Stomach (tissue), 19 donors: ENCODE measurements at places on chromosomes 3 and 15.

GRCh38 chr3:108036984-108037741, 53.7 kb downstream of the CD47 start:
- no peak for DNase-seq

DNA sequence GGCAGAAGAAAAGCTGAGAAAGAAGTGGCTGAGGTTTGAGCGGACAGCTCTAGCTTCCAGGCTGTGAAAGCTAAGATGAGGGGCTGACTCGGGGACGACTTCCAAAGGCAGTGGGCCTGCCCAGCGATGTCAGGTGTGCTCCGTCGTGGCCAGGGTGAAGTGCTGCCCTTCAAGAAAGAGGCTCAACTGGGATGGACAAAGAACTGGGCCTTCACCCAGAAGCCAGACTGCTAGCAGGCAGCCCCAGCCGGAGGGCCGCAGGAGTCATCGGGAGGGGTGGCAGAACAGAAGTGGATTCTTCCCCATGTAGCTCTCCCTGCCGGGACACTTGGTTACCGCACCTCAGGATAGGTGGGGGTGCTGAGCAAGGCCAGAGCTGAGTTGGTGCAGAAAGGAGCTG, 13.1 kb upstream of the SEC13 start:
- no peak for DNase-seq

- DNase-seq, result peak; percentile 76
Measured at GRCh38 chr3:59654123-59654479, 604.3 kb upstream of the CFAP20DC start.

GRCh38 chr15:49031804-49032203, 14.4 kb downstream of the SECISBP2L start:
- no peak for DNase-seq

DNA sequence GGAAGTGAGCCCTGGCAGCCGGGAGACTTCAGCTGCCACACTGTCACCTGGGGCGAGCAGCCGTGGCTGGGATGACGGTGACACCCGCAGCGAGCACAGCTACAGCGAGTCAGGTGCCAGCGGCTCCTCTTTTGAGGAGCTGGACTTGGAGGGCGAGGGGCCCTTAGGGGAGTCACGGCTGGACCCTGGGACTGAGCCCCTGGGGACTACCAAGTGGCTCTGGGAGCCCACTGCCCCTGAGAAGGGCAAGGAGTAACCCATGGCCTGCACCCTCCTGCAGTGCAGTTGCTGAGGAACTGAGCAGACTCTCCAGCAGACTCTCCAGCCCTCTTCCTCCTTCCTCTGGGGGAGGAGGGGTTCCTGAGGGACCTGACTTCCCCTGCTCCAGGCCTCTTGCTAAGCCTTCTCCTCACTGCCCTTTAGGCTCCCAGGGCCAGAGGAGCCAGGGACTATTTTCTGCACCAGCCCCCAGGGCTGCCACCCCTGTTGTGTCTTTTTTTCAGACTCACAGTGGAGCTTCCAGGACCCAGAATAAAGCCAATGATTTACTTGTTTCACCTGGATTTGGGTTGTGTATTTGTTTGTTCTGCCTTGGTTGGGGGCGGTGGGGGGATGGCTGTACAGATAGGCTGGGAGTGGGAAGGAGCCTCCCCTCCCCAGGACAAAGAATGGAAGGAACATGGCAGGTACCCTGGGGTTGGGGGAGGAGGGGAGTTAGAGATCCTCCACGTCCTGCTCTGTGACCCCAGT, 2.9 kb upstream of the GRM2 start:
- DNase-seq, result no peak

GRCh38 chr3:110612045-110612444, 459.6 kb upstream of the NECTIN3 start:
- DNase-seq, result no peak

- no peak for DNase-seq
Measured at GRCh38 chr3:7733933-7734332, 767.7 kb upstream of the LMCD1 start.

- DNase-seq, result no peak
Measured at GRCh38 chr3:171548917-171549316, 88.7 kb upstream of the TNIK start.

DNA sequence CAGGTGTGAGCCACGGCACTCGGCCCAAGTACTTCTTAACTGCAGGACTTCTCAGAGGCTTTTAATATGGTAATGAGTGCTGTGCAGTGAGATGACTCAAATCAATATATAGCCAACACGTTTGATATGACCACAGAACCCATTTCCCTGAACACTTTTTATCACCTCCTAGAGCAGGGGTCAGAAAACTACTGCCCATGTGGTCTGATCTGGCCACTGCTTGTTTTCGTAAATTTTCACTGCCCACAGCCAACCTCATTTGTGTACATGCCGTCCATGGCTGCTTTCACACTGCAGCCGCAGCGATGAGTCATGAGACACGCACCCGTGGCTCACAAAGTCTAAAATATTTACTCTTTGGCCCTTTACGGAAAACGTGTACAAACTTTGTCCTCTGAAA, 179.2 kb downstream of the RORA start:
- DNase-seq, result peak; percentile 54

DNA sequence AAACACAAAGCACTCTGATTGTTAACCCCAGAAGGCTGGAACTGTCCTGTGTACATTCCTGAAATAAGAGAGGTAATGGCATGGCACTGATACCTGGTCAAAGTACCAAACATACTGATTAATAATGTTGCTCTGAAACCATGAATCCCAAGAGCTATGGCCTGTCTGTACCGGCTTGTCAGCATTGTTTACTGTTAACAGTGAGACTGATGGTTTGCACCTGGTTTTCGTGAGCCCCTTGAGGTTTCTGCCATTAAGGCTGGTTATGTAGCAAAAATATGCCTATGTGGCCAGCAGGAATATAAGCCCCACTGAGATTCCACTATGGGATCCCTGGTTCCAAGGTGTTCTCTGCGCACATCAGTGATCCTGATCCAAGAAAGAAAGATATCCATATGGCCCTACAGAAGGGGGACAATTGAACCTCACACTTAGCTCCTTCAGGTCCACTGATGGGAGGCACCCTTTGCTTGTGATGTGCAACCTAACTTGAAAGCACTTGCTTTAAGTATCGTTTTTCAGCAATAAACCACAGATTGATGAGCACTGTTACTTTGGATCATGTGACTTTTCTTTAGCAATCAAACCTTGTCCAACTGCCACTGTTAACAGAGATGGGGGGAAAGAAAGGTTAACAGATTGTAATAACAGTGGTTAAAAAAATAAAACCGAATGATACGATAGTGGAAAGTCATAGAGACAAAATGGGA, 65.2 kb downstream of the TBL1XR1 start:
- no peak for DNase-seq

DNA sequence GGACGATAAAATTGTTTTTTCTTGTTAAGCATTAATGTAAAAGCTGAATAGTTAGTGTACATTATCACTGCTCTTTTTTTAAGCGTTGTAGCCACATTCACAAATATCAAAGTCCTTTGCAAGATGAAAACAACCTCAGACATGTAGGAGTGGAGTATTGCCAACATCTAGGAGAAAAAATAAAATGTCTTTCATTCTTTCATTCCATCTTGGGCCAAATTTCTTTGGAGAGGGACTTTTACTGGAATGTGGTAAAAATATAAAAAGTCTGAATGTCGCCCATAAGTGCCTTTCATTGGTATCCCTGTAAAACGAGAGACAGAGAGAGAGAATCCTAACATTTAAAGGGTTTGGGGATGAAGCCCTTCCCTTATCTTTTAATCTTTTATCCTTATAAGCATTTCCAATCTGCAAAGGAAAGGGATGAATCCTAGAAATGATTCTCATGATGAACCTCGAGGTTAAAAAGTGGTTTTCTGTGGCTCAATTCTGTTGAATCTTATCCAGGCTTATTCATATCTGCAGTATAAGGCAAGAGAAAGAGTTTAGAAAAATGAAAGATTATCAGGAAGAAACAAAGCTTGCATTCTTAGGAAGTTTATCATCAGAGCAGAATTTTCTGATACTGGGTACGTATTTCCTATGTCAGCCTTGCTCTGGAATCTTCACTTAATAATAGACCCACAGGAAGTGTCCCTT, 1031.7 kb downstream of the MCTP2 start:
- DNase-seq, result no peak

DNA sequence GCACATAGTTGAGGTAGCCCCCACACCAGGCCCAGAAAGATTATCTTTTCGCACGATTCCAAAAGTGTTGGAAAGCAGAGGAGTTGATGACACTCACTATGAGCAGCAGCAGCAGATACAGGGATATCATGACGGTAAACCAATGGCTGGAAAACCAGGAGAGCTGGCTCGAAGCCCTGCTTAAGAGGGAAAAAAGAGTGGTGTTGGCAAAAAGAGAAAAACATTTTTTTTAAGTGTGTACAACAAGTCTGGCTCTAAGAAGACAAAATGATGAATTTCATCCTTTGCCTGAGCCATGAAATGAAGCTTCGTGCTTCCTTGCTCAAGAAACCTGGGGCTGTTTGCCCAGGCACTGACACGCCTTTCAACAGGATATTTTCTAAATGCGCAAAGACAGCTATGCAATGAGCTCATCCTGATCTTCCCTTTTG, 27.3 kb downstream of the PARP16 start:
- no peak for DNase-seq

DNA sequence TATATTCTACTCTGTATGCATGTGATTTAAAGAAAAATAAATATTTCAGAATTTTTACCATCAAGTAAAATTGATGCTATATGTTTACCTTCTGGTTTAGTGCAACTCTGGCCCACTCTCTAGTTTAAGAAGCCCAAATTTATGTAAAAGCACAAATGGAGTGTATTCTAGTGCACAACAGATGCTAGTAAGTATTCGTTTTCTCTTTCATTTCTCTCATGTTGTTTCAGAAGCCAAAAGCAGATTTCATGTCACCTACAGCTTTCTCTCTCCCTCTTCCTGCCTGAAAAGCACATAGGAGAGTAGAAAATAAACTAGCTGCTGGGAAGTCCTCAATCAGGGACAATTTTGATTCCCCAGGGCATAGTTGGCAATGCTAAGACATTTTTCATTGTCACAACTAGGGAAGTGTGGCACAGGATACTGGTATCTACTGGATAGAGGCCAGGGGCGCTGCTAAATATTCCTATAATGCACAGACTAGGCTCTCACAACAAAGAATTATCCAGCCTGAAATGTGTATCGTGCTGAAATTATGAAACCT, 147.4 kb upstream of the ARHGEF26 start:
- no peak for DNase-seq

DNA sequence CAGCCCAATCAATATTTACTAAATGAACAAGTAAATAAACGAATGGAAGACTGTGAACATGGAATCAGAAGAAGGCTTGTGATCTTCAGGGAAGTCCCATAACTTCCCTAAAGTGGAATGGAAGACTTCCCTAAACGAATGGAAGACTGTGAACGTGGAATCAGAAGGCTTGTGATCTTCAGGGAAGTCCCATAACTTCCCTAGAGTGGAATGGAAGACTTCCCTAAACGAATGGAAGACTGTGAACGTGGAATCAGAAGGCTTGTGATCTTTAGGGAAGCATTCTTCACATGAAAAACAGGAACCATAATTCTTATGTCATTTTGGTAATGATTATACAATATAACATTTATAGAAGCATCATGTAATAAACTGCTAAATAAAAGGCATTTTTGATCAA, 38.8 kb downstream of the EOGT start:
- no peak for DNase-seq

DNA sequence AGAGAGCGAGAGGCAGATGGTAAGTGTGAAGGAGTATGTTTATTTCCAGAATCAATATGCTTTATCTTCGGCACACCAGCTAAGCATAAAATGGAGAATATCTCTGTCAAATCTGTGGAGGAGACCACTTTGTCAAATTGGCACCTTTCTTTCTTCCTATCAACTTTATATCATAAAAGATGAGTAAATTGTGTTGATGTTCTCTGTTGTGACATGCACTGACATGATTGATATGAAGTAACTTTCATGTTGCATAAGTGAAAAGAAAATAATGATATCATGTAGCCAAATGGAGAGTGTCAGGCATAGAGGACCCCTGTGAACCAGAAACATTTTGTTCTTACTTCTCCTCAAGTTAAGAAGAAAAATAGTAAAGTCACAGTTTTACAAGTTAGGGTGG, 753.8 kb downstream of the ZNF385D start:
- no peak for DNase-seq

DNA sequence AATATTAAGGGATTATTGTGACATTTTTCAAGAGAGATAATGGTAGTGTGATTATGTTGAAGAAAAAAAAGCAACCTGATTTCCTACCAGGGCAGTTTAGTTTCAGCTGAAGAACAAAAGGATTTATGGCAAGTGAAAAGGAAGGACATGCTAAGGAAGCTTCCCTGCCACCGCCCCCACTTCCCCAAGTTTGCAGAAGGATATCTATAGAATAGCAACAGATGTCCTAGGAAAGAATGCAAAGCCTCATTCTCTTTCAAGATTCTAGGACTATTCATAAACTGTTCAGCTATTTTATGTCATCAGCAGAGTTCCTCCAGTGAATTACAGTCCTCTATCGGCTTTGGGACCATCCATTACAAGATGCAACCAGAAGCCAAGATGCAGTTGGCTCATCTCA, 160.8 kb downstream of the SATB1 start:
- peak; percentile 35 for DNase-seq

- DNase-seq, result no peak
Measured at GRCh38 chr3:123021996-123022510, 5.5 kb downstream of the SEMA5B start.

- no peak for DNase-seq
Measured at GRCh38 chr3:115968871-115969270, 345.6 kb downstream of the GAP43 start.

GRCh38 chr3:155407331-155407730, 113.8 kb upstream of the STRIT1 start:
- no peak for DNase-seq

DNA sequence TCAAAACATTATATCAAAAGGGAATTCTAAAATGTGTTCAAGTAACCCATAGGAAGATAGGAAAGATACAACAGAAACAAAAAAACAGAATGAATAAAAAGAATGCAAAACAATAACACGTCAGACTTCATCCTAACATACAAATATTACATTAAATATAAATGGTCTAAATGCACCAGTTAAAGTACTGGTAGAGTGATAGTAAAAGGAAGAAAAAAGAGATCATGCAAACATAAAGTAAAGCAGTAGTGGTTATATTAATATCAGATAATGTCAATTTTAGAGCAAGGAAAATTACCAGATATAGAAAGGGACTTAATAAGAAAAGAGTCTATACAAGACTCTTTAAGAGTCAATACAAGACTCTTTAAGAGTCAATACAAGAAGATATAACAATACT, 755.7 kb downstream of the MCTP2 start:
- no peak for DNase-seq

- no peak for DNase-seq
Measured at GRCh38 chr3:54283470-54283869, 161.1 kb downstream of the CACNA2D3 start.
